Left renal cortex interstitium (tissue), 4 donors: ENCODE measurements at places on chromosomes 6 and 20.

- DNase-seq = no peak
Observed at GRCh38 chr20:41716436-41716835, 98.3 kb upstream of the CHD6 start.

DNA sequence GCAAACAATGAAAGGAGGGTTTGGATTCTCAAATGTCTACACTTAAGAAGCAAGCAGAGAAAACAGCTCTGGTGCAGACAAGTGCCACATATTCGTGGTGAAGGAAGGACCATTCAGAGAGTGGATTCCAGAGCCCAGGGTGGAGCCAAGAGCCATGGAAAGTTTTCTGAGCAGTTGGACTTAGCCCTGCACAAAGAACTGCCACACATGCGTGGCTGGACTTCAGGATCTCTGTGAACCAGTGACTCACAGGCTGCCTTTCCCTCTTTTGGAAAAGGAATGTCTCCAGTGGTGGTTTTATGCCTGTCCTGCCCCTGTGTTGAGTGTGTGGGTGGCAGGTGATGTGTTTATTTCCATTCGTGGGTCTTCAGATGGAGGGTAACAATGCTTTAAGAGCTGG is 489.5 kb downstream of the CDH26 start:
- DNase-seq = no peak

DNA sequence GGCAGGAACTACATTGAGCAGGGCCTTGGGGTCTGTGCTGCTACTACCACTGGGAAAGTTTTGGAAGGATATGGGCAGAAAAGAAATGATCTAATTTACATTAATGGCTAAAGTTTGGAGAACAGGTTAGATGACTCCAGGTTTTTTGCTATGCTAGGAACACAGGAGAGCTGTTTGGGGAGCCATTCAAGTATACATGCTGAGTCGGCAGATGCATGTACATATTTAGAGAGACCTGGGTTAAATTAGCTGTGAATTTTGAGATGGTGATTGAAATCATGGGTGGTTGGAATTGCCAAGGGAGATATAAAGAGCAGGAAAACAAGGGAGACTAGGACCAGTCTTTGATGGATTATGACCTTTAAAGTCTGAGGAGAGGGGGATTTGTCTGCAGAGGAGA is 113.1 kb upstream of the BACH2 start:
- no peak for DNase-seq

DNA sequence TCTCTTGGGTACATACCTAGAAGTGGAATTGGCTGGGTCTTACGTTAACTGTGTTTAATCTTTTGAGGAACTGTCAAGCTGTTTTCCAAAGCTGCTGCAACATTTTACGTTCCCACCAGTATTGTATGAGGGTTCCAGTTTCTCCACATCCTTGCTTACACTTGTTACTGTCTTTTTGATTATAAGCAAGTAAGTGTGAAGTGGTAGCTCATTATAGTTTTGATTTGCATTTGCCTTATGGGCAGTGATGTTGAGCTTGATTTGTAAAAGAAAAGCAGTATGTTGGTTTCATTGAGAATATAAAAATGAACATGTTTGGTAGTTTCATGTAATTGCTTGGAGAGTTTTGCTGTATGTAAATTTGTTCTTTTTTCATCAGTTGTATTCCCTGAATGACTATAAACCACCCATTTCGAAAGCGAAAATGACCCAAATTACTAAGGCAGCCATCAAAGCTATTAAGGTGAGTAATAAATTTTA is 40.4 kb downstream of the SCAF8 start:
- no peak for DNase-seq

DNA sequence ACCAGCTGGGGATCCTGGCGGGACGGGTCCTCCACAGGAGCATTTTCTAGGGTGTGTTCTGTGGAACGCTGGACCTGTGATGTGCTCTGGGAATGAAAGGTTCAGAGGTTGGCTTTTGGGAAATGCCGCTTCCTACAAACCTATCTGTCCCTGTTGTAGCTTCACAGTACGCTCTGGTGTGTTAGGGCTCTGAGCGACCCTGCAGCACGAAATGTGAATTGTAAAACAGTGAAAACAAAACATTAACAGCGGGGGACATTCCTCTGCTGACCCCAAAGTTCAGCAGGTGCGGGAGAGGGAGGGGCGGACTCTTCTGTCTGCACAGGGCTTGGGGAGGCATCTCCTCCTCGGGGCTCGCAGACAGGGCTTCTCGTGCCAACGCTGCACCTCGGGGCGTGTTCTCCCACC is 155.9 kb downstream of the NRN1 start:
- DNase-seq = no peak

GRCh38 chr20:58145506-58146080 is 82.9 kb downstream of the ANKRD60 start:
- DNase-seq = no peak

DNA sequence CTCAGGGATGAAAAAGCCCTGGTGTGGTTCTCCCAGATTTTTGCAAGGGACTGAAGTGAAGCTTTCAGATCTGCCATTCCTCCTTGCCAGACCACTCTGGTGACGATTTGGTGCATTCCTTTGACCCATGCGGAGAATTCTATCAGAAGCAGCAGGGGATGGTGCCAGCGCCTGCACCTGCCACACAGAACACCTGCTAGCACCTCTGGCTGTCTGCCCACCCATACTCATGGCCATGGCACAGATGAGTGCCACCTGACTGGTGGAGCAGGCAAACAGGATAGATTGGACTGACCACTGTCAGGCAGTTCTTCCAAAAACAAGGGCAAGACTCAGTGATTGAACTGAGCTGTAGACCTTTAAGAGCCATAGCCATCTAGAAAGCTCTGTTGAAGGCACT is 107.1 kb downstream of the CDYL start:
- no peak for DNase-seq

GRCh38 chr20:50385733-50386640 is 124.2 kb upstream of the PTPN1 start:
- DNase-seq = no peak

DNA sequence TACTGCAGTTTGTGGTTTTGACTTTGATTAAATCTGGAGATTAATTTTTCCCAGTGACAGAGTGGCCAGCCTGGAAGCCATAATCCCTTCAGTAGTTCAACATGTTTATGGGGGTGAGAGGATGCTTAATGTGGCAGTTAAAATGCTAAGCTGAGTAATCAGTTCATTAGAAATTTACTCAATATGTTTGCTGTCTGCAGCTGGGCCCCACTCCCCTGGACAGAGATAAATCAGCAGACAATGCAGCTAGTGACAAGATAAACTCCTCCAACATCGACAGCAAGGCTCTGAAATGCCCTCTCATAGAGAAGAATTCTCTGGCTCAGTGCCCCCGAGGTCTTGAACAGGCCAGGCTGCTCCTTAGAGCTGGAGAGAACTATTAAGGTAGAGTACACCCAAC is 101.9 kb downstream of the LRFN2 start:
- DNase-seq = peak; percentile 52
